Esophagus mucosa (tissue), 1 donor: ENCODE measurements at places on chromosomes 12 and 14. TPM values are rescaled to one million over a fixed set of nuclear protein-coding genes. Genes with fewer than 3 reads are reported as not detected.

- no peak for ATAC-seq
These were observed 1003.9 kb downstream of the FLRT2 start for GRCh38 chr14:86533834-86534233.

GRCh38 chr12:123118497-123118896, 32.4 kb downstream of the PITPNM2 start:
- no peak for ATAC-seq

- no peak for ATAC-seq
These were observed 283.7 kb upstream of the PRKD1 start for GRCh38 chr14:30211326-30211725.

DNA sequence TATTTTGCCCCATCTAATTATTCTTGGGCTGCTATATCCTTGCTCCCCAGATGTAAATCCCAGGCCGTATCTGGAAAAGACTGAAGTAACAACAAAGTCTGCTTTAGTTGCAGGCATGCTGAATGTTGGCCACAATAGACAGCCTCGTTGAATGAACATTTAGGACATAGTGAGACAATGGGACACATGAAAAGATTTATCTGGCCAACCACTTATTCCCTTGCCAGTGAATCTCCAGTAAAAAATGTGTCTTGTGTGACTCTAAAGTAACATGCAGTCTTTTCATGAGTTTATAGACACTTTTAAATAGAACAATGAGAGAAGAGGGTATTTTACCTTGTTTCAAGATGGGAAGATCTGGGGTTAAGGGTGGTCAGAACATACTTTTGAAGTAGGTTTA, 60.2 kb upstream of the STXBP6 start:
- no peak for ATAC-seq

GRCh38 chr14:21055432-21056117, 2.0 kb upstream of the RNASE8 start:
- ATAC-seq = no peak

GRCh38 chr14:22976620-22977433, 5.5 kb downstream of the AJUBA start:
- no peak for ATAC-seq

DNA sequence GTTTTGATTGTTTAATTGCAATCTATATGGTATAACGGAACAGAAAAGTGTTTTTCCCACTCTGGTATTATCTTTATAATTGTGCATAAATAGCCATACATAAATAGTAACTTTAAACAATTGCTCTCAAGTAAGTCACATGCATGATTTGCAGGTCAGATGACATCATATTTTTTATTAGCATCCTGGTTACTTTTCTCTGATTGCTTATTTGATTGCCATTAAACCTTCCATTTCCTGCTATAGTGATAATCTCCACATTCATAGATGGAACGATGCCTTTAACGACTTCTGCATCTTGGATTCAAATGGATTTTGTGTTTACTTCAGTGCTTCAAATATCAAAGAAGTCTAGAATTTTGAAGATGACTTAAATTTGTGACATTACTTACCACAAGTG, 3.5 kb upstream of the KLRK1 start:
- ATAC-seq = no peak

- no peak for ATAC-seq
These were observed 84.0 kb downstream of the LRP6 start for GRCh38 chr12:12182703-12183365.

The BHLHE41 gene
- total RNA-seq = 5.8 TPM

The IL26 gene
- total RNA-seq = not detected

The MTRFR gene
- 7.7 TPM for total RNA-seq

The GPHN gene
- total RNA-seq = 18.4 TPM
